Activated CD4-positive, alpha-beta T cell treated with anti-CD3 and anti-CD28 coated beads for 4 hours (primary cell): ENCODE measurements at places on chromosomes 12 and 14.
A peak's percentile ranks its signal among the peaks of the same experiment; 100 is the strongest.

- peak; percentile 27 for DNase-seq
These were observed at the start of gene CISTR for GRCh38 chr12:53751336-53752191. Gene CISTR, minus strand, starts transcription at chr12:53751979.

DNA sequence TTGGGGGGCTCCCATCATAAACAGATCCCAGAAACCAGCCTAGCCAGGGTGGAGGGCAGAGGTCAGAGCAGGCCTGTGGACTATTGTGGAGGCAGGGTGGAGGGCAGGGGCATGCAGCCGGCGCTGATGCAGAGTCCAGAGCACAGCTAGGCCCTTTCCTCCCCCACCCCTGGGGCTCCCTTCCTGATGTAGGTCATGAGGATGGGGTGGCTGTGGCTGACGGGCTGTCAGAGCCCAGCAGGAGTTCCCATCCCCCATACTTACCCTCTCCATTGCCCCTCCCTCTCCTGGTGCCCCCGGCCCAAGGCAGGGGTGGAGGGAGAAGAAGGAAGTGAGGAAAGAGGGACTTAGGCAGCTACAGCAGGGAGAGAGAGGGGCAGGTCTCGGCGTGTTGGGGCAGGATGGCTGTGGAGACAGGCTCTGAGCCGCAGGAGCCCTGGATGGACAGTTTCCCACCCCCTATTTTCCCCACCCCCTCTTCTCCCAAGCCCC lies 5.7 kb upstream of the ZNF385A start:
- no peak for DNase-seq

- DNase-seq: no peak
These were observed 31.3 kb upstream of the ISM2 start for GRCh38 chr14:77529963-77530362.

DNA sequence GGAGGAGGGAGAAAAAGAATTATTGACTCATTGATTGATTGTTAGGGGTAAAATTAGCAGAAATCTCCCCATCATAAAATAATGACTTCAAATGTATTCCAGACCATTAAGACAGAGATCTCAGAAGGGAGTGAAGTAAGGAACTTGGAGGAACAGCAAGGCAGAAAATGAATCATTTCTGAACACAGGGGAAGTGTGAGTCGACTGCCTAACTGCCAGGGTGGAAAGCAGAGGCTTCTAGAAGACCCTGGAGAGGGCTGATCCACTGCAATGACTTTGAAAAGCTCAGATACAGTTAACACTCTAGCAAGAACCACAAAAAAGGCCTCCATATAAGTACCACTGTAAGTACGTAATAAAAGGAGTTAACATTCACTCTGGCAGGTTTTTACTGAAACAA lies 9.7 kb downstream of the GLTP start:
- no peak for DNase-seq

- no peak for DNase-seq
These were observed at the start of gene RASSF8 for GRCh38 chr12:25958428-25959070. Gene RASSF8, plus strand, starts transcription at chr12:25958682. Its CDS starts 96,662 bp downstream, at chr12:26055344.

DNA sequence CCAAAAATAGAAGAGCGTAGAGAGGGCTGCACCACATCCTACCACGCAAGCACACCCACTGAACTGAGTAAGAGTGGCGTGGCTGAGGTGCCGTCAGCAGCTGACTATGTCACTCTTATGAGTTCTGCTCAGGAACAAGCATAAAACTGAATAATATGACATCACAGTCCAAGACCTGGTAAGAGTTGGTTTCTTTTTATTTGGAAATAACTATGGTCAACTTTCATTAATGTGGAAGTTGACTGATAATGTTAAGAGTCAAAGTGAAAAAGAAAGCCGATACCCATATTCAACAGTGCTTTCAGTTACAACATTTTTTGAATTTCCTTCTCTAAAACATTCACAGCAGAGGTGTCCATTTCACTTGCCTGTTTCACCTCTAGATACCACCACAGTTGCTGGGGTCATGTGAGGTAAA lies 44.6 kb downstream of the GNS start:
- no peak for DNase-seq

DNA sequence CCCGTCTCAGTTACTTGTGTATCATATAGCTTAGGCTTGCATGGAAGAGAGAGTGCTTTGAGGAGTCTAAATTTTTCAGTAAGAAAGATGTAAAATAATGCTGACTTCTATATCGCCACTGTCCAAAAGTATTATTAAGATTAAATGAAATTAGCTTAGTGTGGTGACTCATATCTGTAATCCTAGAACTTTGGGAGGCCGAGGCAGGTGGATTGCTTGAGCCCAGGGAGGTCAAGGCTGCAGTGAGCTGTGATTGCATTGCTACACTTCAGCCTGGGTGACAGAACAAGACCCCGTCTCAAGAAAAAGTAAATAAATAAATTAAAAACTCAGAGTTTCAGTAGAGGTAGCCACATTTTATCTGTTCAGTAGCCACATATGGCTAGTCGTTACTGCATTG lies 23.3 kb downstream of the PAPOLA start:
- no peak for DNase-seq

GRCh38 chr14:66745078-66745477 lies 237.1 kb downstream of the GPHN start:
- DNase-seq: no peak

- no peak for DNase-seq
These were observed 113.0 kb downstream of the ADCK1 start for GRCh38 chr14:77912754-77913556.

- no peak for DNase-seq
These were observed 12.4 kb upstream of the EVL start for GRCh38 chr14:100052819-100053218.

DNA sequence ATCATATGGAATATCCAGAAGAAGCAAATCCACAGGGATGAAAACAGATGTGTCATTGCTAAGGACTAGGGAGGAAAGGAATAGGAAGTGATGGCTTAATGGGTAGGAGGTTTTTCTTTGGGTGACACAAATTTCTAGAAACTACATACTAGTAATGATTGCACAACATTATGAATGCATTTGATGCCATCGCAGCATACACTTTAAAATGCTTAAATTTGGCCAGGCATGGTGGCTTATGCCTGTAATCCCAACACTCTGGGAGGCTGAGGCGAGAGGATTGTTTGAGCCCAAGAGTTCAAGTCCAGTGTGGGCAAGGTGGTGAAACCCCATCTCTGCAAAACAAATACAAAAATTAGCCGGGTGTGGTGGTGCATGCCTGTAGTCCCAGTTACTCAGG lies 1370.8 kb downstream of the AACS start:
- DNase-seq: no peak

DNA sequence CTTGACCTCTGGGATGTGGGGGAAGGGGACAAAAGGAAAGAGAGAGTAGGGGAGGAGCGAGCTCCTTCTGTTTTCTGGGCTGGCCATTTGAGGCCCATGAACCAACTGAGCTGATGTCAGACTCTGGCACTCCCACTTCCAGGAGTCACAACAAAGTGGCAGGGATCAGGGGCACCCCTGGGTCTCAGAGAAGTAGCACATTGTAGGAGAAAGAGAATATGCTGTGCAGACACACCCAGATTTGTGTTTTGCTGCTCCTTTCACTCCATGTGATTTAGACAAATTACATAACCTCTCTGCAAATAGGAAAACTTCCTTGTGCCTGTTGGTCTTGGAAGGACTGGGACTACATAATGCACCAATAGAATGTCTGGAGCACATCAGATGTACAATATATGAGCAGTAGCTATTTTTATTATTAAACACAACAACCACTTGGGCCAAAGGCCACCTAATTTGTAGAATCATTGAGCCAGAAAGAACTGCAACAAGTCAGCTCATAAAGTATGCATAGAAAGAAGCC lies 265.5 kb downstream of the ZFP36L1 start:
- no peak for DNase-seq

DNA sequence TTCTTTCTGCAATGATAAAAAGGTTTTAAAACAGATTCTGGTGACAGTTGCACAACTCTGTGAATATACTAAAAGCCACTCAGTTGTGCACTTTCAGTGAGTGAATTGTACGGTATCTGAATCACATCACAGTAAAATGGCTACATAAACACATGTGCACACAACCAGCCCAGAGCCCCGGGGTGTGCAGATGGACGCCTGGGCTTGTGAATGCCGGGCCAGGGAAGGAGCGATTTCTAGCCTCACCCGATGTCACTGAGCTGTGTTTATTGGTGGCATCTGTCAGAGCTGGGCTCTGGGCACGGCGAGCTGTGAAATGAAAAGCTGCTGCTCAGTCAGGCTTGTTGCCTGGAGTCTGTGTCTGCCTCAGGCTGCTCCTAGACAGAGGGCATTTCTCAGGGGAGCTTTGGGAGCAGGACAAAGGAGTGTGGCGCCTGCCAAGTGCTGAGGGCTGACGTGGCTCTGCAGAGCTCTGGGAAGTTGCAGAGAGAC lies 25.9 kb downstream of the RHOF start:
- DNase-seq: no peak

DNA sequence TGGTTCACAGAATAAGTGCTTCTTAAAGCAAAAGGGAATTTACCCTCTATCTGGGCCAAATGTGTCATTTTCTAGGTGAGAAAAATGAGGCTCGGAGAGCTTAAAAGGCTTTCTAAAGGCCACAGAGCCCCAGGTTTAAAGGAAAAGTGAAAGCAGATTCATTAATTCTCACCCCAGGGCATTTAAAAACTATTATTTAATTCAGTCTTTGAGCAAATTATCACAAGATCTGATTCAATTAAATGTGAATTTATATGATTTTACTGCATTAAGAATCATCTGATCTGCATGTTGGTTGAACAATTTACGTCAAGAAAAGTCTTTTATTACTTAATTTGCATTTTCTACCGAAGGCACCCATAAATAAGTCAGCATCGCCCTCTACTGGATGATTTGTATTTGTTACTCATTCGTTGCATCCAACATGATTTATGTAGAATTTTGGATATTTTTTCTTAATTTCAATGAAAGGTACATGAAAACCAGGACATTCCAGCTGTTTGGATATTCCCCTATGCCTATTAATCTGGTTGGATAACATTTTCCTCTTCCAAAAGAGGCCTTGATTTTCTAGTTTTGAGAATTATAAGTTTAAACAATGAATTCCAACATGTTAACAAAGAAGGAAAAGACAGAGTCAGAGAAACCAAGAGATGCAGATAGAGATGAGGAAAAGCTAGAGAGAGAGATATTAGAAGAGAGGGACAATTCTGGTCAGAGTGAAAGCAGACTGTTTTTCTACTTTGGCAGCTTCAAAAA lies 19.1 kb upstream of the DHRS7 start:
- DNase-seq: no peak

- no peak for DNase-seq
These were observed 41.6 kb downstream of the RHOJ start for GRCh38 chr14:63245893-63246292.

- DNase-seq: no peak
These were observed 3.6 kb upstream of the ELK3 start for GRCh38 chr12:96190413-96191108.

DNA sequence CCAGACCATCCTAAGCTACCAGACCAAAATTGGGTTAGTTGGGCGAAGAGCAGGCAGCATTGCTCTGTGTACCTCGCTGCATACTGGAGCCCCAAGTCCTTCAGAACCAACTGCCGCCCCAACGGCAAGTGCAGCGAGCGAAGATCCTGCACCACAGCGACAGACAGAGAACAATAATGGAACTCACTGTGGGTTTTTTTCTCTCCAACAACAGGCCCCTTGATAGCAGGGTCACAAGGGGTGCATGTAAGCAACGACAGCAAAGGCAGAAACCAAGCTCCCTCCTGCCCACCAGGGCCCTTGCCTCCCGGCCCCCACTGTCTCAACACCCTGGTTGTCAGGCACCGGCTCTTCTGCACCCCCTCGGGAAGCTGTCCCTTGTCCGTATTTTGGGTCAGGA lies 39.0 kb downstream of the RNF34 start:
- DNase-seq: no peak

DNA sequence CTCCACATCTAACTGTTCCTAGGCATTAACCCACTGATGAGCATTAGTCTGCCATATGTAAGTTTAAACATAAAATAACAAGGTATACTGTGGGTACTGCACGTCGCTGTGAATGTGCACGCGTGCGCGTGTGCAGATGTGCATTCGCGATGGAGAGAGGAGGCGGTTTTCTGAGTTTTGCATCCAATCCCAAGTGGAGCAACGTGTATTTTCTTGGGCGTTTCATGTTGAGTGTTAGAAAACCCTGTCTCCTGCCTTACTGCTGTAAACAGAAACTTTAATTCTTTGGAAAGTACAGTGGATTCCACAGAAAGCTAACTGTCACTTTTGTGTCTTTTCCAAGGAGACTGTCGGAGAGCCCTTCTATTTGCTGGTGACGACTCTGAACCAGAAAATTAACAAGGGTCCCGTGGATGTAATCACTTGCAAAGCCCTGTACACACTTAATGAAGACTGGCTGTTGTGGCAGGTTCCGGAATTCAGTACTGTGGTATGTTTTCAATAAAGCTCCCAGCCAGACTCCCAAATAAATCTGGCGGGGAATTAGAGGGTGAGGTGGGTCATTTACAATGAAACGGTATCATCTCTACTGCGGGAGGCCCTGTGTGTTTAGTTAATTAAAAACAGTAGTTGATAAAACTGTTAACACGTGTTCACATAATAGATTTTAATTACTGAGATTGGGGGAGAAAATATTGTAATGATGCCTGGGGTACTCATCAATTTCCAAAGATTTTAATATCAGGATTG lies 116.5 kb downstream of the PLXNC1 start:
- no peak for DNase-seq

DNA sequence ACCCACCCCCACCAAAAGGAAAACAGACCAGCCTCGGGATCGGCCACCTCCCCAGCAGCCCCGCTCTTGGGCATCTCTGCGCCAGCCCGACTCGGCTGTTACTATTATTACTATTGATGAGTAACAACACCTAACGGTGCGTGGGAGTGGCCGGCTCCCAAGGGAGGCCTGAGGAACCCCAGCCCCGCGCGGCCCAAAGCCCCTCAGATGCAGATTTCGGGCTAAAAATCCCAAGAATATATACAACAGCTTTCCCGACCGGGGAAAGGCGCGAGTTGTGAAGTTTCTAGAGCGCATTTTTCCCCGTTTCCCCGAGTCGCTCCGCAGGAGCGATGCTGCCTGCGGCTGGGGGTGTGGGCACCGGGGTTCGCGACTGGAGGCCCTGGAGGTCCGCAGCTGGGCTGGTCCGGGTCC lies 565 bp downstream of the NT5DC3 start:
- DNase-seq: peak; percentile 50

DNA sequence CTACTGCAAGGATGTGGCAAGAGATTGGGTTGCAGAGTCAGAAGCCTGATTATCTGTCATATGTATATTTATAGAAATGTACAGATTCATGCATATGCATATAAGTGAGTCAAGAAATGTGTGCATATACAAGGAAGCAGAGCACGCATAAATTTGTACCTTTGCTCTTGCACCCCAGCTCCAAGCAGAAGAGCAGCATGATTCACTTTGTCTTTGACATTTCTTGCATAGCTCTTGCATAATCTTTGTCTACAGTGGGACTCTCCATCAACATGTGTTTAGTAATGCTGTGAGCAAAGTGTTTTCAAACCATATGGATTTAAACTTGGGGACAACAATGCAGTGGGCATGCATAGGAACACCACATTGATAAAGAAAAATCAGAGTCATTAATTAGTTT lies 330.7 kb upstream of the DCN start:
- no peak for DNase-seq

GRCh38 chr12:57869927-57870318 lies 23.4 kb upstream of the CTDSP2 start:
- DNase-seq: no peak

GRCh38 chr14:33848706-33849454 lies 102.0 kb downstream of the EGLN3 start:
- DNase-seq: peak; percentile 2
